ENCODE measurements at places on chromosomes 7 and 10.
A peak's percentile ranks its signal among the peaks of the same experiment; 100 is the strongest.

DNA sequence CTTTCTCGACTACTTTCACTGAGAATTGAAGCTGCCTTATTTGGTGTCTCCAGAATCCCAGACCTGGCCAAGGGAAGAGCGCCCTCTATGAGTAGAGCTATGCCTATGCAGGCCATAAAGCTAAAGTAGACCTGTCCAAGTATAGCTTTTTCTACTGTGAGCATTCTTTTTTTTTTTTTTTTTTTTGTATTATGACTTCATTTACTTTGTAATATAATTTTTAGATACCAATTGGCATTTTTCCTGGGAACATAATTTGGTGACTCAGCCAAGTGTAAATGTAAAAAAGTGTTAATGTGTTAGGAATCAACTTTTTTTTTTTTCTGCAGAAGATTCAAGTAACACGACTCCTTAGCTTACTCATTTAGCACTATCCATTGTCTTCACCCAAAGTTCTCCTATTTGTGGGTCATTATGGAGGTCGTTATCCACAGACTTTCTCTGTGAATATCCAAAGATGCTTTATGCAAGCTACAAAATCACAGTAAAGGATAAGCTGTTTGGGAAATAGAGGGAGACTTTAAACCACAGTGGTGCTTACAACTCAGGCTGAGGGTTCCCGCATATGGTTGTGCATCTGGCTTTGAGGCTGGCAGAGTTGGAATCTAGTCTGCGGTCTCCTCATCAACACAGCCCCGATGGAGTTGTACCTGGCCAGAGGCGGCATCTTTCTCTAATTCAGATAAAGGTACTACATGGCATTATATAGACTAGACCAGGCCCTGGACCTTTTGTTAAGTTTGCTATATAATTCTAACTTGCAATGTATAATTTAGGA lies 1040.2 kb upstream of the SORCS1 start:
- DNase-seq, result peak; percentile 30

- DNase-seq, result no peak
Observed at GRCh38 chr10:124728830-124729661, 15.1 kb downstream of the FAM53B start.

DNA sequence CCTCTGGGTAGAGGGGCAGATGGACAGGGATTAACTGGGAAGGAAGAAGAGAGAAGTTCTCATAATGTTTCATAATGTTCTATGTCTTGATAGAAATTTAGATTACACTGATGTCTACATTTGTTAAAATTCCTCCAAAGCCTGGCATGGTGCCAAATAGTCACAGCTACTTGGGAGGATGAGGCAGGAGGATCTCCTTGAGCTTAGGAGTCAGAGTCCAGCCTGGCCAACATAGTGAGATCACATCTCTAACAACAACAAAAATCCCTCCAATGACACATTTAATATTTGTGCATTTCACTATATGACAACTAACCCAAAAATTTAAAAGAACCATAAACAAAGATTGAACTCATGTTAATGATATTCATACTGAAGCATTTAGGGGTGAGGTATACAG lies 33.0 kb upstream of the PPP1R3C start:
- no peak for DNase-seq

GRCh38 chr10:73459683-73460314 lies 26.4 kb upstream of the MSS51 start:
- no peak for DNase-seq

GRCh38 chr10:7789390-7789789 lies 1.4 kb downstream of the ATP5F1C start:
- no peak for DNase-seq

DNA sequence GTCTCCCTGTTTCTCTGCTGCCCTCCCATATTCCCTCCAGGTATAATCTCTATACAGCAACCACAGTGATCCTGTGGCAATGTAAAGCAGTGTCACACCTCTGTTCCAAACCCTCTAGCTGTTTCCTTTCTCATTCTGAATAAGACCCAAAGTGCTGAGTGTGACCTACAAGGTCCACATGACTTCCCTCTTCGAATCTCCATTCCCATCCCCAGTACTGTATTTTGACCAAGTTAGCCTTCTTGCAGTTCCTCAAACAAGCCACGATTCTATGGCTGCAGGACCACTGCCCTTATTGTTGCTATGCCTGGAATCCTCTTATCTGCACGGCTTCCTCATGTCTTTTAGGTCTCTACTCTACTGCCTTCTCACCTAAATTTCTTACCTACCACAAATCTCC lies 291.9 kb downstream of the DOCK4 start:
- DNase-seq, result no peak

DNA sequence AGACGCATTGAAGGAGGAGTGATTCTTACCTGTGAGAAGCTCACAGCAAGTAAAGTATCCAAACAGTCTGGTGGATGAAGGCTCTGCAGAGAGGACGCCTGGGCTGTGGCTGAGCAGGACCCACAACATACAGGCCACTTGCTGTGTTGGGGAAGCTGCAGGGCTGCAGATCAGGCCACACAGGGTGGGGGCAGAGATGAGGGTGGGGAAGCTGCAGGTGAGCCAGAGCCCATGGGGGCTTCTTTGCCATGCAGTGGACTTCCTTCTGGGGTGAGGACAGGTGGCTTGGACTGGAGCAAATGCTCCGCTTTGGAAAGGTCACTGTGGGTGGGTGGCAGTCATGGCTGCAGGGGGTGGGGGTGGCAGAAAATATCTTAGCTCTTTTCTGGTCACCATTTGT lies 214.8 kb downstream of the GLRX3 start:
- no peak for DNase-seq

All from common myeloid progenitor, CD34-positive (primary cell).